HFFc6 (cell line): ENCODE measurements at places on chromosomes 3 and 15.
A peak's percentile ranks its signal among the peaks of the same experiment; 100 is the strongest.

GRCh38 chr3:131786386-131786785 is 248.4 kb downstream of the CPNE4 start:
- no peak for DNase-seq

- no peak for DNase-seq
Measured at GRCh38 chr3:16374047-16374934, 109.3 kb downstream of the OXNAD1 start.

DNA sequence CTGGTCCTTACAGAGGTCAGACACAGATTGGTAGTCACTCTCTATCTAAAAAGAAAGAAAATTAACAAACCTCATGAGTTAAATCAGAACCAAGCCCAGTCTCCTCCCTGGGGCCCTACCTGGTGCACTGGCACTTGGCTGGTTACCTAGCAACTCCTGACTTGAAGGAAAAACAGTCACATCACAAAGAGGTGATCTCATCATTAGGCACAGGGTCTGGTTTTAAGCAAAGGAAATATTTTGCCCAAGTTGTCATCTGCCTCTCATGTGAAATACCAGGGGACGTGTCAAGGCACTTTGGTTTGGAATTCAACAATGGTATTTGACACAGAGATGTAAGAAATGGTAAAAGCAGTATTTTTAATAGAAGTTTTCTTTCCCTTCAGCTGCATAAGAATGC is 47.7 kb upstream of the FMN1 start:
- DNase-seq = peak; percentile 74

DNA sequence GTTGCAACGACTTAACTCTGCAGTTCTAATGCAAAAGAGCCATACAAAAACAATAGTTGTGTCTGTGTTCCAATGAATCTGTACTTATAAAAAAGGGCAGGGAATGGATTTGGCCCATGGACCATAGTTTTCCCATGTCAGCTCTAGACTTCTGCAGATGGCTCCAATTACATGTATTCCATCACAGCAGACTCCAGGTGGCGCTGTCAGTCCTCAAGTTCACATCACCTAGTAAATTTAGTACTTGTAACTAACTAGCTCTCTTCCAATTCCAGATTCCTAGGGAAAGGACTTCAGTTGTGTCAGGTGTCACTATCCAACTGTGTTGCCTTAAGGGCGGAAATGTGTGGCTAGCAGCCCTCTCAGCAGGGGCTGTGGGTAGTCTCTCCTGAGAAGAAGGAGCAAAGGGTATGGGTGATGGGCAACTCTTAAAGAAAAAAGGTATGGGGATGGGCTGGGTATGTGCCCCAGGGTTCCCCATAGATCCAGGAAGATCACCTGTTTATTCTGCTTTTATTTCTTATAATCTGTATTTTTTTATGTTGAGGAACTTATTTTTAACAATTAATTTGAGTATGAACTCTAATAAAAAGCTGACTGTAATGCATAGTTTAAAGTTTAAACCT is 36.2 kb downstream of the BBS4 start:
- peak; percentile 64 for DNase-seq

DNA sequence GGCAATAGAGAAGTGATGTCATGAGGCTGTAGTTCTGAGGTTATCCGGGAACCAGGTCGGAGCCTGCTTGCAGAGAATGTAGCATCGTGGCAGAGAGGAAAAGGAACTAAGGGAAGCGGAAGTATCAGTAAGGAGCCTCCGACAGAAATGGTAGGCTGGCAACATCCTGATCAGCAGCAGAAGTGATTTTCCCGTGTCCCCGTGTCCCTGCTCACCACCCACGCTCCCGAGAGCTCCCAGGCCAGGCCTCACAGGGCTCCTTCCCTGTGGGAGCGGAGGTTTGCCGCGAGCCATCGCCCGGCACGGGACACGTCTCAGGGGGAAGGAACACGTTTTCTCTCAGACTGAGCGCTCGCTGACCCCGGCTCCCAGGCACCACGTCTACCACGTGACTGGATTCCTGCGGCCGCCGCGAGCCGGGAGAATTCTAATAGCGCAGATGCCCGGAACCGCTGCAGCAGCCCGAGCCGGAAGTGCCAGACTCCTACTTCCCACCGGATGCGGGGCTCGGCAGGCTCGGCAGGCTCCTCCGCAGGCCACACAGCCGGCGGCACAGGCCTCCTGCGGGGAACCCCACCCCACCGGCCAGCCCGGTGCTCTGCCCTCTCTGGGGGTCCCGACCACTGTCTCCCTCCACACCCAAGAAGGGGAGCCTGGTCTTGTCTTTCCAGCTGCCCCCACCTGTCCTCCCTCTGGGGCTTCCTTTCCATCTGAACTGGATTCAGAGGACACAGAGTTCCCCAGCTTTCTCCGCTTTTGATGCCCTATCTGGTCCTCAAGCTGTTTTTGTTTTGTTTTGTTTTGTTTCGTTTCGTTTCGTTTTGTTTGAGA is 99.3 kb downstream of the BDH1 start:
- DNase-seq = peak; percentile 89

DNA sequence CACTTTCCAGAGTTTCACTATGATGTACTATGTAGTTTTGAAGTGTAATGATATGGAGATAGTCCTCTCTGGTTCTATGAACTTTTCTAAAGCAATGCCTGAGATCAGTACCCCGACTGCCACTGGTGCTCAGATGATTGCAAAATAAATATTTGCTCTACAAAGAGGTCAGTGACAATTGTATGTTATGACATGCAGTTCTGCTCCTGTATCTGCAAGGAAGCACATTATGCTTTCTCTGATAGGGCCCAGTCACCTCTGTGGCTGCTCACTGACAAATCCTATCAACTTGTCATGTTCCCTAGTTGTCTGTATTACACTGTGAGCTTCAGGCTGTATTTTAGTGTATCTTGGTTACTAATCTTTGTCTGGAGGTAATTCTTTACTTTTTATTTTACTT is 362.6 kb downstream of the ROBO1 start:
- DNase-seq = no peak

- no peak for DNase-seq
Measured at GRCh38 chr3:126951561-126951960, 31.4 kb upstream of the PLXNA1 start.

DNA sequence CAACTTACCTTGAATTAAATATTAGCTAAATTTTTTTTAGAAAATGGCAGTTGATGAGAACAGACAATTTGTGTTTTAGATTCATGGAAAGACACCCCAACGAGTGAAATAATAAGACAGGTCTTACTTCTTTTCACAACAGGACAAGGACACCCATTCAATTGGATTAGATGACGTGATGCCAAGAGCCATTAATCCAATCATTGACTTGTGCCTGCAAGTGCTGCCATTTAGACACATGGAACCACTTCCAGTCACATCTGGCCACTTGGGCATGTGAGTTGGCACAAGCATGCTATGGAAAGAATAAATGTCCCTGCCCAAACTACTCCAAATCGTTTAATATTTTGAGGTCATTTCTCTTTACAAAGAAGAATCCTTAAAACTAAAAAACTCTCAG is 1308.8 kb downstream of the ROBO2 start:
- no peak for DNase-seq

- DNase-seq = no peak
Measured at GRCh38 chr3:102177075-102177755, 257.6 kb upstream of the ZPLD1 start.

DNA sequence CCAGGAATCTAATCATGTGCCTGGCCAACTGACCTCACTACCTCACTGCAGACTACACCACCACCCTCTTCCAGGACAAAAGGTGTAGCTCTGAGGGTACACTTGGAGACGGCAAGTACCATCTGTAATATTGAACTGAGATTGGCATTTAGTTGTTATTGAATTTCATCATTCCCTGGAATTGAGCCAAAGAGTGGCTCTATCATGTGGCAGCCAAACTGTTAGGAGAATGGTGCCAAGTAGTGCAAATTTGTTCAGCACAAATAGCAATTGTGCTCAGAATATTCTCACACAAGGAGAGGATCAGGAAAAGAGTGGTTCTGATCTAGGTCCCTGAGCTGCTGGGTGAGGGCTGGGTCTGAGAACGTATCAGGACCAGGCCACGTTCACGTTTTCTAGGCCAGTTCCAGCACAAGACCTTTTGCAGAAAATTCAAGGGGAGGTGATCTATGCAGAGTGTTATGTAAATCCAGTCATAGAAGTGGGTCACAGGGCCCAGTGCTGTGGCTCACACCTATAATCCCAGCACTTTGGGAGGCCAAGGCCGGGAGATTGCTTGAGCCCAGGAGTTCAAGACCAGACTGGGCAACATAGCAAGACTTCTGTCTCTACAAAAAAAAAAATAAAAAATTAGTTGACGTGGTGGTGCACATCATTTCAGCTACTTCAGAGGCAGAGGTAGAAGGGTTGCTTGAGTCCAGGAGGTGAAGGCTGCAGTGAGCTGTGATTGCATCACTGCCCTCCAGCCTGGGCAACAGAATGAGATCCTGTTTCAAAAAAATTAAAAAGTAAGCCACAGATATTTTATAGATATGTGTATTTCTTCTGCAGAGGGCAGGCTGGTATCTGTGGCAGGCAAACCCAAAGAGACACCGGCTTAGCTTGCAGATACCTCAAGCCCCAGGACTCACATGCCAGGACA is 31.9 kb upstream of the CFAP161 start:
- no peak for DNase-seq

- DNase-seq = no peak
Measured at GRCh38 chr3:71530903-71531530, 52.5 kb downstream of the FOXP1 start.

DNA sequence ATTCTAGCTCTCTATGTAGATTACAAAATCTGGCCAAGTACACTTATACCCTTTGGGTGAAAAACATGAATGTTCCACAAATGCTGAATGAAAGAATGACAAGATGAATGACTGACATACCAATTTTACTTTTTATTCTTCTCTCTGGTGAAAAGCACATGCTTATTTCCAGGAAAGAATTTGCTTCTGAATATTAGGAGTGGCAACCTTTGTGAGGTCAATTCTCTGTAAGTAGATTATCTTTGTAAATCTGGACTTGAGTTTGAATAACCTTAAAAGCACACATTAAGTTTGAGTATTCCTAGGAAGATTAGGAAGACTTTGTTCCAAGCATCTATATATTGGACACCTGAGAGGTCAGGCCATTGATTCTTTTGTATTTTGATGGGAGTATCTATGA is 78.1 kb upstream of the P2RY1 start:
- DNase-seq = no peak

- DNase-seq = no peak
Measured at GRCh38 chr15:30055604-30056003, 27.2 kb upstream of the GOLGA8J start.

- DNase-seq = peak; percentile 96
Measured at GRCh38 chr3:8851703-8852102, 82.3 kb upstream of the OXTR start.

GRCh38 chr15:78394981-78395616 is 42.9 kb upstream of the IREB2 start:
- DNase-seq = no peak

- no peak for DNase-seq
Measured at GRCh38 chr3:79380581-79380980, 387.2 kb downstream of the ROBO1 start.

DNA sequence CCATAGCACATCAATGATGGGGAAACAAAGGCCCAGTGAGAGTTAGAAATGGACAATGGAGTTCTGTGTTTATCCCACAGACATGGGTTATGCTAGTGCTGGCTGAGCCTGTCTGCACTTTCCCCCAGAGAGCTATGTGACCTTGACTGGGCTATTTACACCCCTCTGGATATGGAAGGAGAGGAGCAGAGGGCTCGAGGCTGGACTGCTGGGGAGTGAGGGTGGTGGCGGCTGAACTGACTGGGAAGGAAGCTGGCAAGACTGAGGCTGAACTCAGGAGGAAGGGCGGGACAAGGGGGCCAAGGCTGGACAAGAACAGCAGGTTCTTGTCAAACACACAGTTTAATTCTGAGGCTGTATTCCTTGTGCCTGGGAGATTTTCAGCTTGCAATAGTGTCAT is 10.8 kb upstream of the INSYN1 start:
- DNase-seq = no peak

DNA sequence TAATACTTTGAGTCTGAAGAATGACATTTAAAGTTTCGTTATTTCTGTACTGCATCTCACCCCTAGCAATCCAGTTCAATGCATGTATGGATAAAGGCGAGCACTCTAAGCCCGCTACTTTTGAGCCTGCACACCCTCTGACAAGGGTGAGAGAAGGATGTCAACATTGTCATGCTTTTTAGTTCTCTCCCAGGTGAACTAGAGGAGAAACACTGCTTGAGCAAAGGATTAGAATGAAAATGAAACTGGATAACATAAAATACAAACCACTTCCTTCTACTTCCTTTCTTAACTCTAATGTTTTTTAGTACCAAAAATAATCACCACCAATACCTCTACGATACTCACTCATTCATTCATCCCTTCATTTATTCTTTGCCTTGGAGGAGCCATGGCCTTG is 588.7 kb upstream of the NR2F2 start:
- no peak for DNase-seq
